Stimulated activated naive CD4-positive, alpha-beta T cell treated with Interleukin-2 at 50 U/mL for 16 hours (primary cell): ENCODE measurements at places on chromosomes 4 and X.
A peak's percentile ranks its signal among the peaks of the same experiment; 100 is the strongest.

DNA sequence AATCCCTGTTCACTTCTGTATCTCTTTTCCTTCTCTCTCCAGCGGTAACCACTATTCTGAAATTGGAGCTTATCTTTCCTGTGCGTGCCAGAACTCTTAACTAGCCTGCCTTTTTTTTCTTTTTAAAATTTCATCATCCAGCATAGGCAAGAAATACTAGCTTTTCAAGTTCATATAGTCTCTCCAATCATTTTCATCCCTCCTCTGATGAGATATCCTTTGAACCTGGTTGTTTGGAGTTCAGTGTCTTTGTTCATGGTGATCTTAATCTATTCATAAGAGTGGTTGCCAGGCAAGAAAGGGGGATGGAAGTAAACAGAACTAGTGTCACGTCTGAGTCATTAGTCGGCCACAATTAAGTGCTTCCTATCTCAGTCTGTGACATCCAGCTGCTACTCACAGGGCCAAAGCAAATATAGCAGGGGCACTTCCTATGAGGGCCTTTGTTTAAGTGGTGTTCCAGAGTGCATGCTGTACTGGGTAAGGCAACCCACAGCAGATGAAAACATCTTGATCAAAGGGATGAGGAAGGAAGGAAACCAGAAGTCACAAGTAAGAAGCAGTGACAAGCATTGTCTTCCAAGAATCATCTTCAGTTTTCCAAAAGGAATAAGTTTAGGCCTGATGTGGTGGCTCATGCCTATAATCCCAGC, 56.4 kb upstream of the XIAP start:
- no peak for DNase-seq

GRCh38 chrX:106302304-106302703, 134.2 kb downstream of the PWWP3B start:
- no peak for DNase-seq

DNA sequence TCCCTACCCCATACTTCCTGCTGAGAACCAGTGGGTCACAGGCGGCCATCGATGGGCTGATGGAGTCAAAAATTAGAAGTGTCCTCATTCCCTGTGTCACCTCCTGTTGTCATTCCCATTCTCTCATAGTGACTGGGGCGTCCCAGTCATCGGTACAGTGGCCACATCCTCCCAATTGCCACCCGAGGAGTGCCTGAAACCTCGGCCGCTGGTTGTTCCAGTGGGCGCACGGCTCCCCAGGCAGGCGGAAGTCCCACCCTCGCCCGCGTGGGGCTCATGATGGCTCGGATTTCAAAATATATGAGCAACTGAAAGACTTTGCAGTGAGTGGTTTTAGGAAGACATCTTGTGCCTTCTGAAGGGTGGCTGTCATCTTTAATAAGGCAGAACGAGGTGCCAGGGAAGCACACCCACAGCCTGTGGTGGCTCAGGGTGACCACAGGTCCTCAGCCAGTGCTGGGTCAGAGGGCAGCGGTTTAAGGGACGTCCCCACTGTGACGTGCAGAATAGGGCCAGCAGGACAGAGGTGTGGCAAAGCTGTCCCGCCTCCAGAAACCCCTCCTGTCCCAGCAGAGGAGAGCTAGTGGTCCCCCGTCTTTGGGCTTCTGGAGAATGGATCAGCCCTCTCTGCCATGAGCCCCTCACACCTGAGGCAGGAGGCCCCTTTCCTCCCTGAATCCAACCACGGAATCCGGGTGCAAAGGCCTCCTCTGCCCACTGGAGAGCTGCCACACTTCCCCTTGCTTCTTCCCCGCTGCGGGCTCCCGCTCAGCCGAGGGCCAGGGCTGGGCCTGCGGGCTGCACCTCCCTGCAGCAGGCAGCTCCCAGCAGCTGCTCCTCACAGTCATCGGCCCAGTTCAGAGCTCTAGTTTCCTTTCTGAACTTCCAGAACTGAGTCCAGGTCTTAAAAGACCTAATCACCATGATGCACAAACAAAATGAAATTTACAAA, 90.4 kb downstream of the ABLIM2 start:
- no peak for DNase-seq

DNA sequence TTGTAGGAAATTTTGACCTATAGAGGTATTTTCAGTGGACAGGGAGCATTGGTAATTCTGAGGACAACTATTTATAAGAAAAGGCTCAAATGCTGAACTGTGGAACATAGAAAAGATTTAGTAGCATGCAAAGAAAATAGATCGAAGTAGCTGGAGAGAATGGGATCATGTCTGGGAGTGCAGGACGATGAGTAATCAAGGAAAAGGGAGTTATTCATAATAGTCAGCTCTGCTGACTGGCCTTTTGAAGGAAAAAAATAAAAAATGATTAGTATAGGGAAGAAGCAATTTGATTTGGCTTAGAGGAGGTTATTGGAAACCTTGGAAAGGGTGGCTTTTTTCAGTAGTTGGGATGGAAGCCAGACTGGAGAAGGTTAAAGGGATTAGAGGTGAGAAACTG, 22.9 kb upstream of the ANK2 start:
- no peak for DNase-seq

- DNase-seq = no peak
Observed at GRCh38 chr4:8355864-8356565, 84.5 kb downstream of the ACOX3 start.

DNA sequence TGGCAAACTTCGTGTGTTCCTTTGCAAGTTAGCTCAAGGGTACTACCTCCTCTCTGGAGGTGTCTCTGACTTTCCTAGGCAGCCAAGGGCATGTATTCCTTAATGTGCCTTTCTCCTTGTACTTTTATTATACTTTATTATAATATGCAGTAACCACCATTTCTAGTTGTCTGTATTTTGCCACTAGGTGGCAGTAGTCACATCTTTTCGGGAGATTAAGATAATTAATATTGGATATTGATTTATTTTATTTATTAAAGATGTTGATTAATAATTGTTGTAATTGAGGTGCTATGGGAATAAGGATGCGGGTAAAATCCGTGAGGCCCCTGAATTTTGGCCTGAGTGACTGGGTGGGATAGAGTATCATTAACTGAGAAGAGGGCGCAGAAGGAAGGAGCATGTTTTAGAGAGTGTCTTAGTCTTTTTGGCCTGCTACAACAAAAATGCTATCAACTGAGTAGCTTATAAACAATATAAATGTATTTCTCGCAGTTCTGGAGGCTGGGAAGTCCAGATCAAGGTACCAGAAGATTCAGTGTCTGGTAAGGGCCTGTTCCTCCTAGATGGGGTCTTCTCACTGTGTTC, 153.3 kb downstream of the TMEM164 start:
- no peak for DNase-seq

- no peak for DNase-seq
Observed at GRCh38 chr4:174665799-174666198, 143.5 kb upstream of the HPGD start.

DNA sequence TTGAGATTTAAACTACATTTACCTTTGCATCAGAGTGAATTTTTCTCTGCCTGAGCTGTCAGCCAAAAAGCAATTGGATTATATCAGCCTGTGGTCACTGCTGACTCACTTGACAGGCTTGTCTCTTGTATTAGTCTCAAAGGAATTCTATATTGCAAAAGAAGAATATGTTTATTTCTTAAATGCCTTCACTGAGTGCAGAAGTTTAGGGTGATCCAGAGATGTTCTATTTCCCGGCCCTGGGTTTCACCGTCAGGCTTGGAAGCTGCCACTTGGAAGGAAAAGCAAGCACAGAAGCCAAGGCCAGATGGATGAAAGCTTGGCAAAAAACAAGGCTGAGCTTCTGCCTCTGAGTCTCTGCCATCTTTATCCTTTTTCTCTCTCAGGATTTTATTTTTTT, 80.9 kb downstream of the FAM114A1 start:
- DNase-seq = no peak

DNA sequence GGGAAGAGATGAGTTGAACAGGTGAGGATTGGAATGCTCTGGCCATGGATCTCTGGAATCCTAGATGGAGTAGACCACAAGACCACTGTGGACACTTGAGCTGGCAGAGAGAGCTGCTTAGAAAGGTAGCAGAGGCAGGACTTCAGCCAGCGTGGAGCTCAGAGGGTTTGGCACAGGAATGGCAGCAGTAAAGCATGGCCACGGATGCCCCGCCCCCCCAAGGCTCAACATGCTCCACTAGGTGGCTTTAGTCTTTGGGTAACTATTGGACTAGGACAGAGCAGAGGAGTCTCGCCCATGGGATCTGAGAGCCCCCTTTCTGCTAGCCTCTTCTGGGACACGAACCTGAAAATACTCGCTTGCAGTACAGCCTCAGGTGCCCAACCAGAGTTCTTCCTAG, 150.1 kb upstream of the NEIL3 start:
- no peak for DNase-seq

DNA sequence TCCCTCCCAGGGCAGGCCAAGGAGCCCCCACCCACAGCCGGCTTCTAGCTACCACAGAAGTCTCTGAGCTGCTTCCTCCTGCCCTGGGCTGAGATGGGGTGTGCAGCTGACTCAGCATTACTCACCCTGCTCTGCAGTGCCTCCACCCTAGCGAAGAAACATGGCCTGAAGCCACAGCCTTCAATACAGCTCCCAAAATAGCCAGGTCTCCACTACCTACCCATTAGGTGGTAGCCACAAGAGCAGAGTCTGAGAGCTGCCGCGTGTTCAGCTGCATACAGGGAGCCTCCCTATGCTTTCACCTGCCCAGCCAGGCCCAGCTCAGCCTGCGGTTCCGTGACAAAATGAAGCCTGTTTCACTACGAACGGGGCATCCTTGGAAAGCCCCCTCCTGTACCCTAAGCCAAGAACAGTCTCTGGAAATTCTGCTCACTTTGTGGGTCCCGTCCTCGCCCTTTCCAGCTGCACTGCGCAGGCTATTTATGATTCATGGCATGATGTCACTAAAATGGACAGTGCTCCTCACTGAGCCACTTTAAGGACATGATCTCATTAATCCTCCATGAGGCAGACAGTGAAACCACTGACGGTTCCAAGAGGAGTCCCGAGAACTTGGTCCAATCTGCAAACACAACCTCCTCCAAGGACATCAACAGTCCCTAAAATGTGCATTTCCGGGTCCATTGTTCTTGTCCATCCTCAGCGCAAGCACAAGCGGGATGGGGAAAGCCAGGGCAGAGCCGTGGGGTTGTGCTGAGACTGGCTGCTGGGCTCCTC, 20.2 kb downstream of the WDR1 start:
- peak; percentile 83 for DNase-seq

DNA sequence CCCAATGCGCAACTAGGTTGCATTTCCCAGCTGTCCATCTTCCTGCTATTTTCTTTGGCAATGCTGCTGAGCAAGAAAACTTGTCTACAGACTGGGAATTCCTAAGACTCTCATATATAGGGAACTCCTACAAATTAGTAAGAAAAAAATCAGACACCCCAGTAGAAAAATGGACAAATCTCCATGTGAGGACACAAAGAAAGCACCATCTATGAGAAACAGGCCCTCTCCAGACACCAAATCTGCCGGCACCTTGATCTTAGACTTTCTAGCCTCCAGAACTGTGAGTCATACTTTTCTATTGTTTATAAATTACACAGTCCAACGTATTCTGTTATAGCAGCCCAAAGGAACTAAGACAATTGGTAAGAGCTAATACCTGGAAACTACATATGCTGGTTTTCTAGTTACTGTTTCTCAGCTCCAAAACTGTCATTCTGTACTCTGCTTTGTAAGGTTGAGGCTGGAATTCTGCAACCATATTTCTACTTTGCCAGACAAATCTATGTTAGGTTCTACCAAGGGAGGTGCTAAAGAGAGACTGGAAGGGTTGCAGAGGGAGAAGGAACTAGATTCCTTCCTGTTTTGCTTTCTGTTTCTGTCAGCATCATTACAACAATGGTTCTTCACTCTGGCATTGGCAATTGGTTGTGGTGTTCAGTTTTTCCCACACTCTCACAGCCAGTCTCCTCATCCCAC, 35.7 kb upstream of the FAM241A start:
- no peak for DNase-seq

GRCh38 chr4:66574145-66574978, 904.1 kb upstream of the EPHA5 start:
- DNase-seq = no peak

GRCh38 chr4:76995776-76996175, 46.2 kb downstream of the SEPTIN11 start:
- no peak for DNase-seq

- DNase-seq = no peak
Observed at GRCh38 chrX:143017272-143017671, 8.5 kb upstream of the SPANXN4 start.

- peak; percentile 55 for DNase-seq
Observed at GRCh38 chrX:153875391-153876111, 10.4 kb downstream of the L1CAM start.

GRCh38 chrX:13938829-13939530, 90.7 kb downstream of the GEMIN8 start:
- DNase-seq = no peak

DNA sequence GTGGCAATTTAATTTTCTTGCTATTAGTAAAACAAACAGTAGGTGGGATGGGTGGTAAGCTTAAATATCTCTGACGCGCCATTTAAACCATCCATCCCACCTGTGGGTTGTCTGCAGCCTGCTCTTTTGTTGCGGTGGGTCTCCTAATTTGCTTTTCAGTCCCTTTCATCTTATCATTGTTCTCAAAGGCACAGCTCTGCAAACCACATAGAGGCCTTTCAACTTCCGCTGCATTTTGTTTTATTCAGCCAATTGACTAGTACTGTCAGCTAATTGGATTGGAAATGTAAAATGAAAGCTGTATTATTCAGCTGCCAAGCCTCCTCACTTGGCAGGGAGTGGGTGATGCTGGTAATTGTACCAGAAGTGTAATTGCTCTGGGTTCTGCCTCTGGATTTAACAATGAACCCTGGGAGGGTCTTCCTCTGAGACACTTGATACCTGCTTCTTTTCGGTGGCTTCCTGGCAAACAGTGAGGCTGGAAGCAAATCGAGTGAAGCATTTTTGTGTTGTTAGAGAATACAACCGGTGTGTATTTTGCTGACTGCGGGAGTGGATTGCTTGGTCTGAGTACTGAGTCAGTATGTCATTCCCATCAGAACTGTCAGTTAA, 165.6 kb downstream of the FRAS1 start:
- DNase-seq = no peak

DNA sequence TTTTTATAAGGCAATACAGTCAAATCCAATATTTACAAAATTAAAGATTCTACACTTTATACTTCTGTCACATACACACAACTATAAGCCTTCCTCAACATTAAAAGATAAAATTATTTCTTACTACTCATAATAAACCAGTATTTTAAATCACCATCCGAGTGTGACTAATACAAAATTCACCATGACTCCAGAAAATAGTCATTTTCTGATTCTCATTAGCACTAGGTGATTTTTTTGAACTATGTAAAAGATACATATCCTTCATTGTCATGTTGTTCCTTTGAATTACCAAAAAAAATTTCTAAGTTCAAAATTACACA, 646 bp upstream of the SLC7A11 start:
- no peak for DNase-seq

- DNase-seq = no peak
Observed at GRCh38 chr4:855880-856224, 29.9 kb upstream of the CPLX1 start.

- peak; percentile 49 for DNase-seq
Observed at GRCh38 chrX:118839334-118839958, 15.8 kb downstream of the ZCCHC12 start.
